WTC11 (cell line): ENCODE measurements at places on chromosomes 4 and X.

DNA sequence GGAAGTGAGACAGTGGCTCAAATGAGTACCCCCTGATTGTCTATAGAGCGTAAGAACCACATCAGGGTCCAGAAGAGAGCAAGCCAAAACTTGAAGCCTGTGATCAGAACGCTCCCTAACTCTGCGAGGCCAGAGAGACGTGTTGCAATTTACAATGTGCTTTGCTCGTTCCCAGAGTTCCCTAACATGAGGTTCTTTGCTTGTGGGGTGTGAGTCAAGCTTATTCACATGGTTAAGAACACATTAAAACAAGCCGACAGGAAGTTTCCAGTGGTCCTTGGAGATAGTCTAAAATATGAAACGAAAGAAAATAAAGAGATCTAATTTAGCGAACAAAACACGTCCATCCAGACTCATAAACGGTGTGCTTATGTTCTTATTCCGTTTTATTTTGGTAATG, 702.3 kb downstream of the TRIML1 start:
- no peak for DNase-seq

GRCh38 chr4:96543346-96543745, 703.5 kb downstream of the PDHA2 start:
- DNase-seq = no peak

DNA sequence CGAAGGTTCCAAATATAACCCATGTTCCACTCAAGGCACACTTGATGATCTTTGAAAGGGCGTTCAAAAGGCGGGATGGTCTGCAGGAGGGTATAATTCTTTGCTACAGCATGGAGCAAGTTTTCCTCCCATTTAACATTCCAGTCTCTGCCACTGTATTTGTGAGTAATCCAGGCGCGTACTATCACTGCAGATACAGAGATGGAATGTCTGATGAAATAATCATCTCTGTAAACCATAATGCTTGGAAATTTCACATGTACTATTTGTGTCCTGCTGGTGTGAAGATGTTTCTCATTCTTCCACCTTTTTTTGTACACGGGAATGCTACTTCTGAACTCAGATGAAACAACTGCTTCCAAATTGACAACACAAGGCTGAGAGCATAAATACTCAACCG, 15.5 kb downstream of the SEL1L3 start:
- DNase-seq = no peak

- DNase-seq = no peak
Measured at GRCh38 chrX:105121186-105121585, 99.3 kb downstream of the TEX13A start.

GRCh38 chrX:66020631-66021334, 19.1 kb downstream of the VSIG4 start:
- DNase-seq = no peak

DNA sequence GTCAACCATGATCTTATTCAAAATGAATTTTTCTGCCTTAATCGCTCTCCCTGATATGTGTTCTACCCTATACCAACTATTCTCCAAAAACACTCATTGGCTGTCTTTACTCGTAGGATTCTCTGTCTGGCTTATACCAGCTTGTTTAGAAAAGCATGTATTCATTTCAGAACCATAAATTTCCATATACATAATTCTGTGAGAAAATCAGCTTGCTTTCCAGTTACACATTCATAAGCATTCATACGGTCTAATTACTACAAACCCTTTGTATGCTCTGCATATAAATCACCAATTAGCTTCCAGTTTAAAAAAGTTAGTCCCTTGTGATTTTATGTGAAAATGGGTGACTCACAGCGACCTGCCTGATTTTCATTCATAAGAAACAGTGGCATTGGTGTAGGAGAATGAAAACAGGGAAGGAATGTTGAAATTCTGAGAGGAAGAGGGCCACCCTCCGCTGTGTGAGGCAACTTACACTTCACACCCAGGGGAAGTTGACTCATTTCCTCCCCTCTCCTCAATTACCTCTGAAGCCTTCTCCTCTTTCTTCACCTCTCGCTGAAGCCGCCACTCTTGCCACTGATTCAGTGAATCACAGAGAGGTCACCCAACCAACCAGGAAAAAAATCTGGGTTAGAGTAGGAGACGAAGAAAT, 63.3 kb downstream of the MEPE start:
- no peak for DNase-seq

GRCh38 chrX:115535844-115536243, 25.1 kb upstream of the PLS3 start:
- DNase-seq = no peak

GRCh38 chr4:152594978-152595925, 59.4 kb upstream of the FBXW7 start:
- no peak for DNase-seq

DNA sequence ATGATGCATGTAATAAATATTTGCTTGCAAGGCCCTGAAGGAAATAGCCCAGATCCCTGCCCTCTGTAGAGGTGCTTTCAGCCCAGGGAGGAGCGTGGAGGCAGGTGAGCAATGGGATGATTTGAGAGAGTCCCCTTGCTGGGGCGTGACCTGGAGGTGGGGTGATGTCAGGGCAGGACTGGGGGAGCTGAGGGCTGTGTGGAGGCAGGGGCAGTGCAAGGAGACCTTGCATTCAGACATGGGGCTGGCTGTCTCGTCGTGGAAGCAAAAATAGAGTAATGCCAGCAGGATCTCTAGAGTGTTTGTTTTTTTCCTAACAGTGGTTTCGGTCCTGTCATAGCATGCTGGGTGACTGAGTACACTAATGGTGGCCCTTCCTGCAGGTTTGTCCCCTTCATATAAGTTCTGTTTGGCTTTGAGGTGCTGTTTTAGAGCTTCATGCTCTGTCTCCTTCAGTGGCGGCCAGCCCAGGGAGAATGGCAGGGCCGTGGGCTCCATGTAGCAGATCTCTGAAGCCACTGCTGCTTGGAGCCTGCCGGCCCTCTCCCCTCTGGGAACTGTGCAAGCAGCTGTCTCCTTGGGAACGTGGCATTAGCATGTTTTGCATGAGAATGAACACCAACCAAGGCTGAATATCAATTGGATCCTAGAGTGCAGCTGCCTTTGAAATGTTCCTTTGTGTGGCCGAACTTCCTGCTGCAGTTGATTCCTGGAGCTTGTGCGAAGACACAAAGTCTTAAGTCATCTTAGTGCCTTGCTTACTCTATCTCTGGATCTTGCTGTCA, 39.3 kb upstream of the CLDN34 start:
- DNase-seq = peak; percentile 67

DNA sequence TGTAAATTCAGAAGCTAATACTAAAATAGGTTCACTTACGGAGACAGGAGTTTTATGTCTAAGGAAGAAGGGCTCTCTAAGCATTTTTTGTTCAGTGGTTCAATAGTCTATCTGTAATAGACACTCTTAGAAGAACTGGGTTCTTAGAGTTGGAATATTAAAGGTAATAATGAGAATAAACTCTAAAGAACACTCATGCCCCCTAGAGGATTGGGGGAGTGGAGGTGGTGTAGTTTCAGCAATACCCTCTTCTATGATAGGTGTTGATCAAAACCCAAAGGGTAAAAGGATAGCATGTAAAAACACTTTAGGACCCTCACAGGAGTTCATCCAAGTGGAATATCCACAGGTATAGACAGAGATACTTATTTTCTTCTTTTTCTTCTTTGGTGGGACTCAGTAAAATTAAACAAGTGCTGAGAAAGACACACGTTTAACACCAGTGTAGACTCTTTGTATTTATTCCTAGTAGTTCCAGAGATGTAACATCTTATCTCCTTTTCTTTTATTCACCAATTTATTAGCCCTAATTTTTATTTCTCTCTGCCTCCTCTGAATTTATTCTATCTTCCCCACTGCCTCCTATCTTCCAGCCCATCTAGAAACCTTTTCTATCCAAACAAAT, 25.7 kb upstream of the MND1 start:
- no peak for DNase-seq

DNA sequence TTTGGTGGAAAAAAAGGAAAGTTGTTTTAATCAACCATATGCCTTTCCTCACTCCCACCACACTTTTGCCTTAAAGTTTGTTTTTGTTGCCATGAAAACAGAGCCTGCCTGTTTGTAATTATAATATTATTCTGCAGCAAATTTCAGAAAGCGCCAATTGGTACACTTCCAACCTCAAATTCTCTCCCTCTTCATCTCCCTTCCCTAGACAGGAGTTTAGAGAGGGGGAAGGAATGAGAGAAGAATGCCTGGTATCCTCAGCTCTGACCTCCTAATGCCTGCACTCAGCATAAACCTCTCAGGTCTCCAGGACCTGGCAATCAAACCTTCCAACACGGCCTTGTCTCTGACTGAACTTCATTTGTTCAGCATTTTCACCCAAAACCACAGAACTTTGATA, 138.4 kb upstream of the HCCS start:
- DNase-seq = no peak

DNA sequence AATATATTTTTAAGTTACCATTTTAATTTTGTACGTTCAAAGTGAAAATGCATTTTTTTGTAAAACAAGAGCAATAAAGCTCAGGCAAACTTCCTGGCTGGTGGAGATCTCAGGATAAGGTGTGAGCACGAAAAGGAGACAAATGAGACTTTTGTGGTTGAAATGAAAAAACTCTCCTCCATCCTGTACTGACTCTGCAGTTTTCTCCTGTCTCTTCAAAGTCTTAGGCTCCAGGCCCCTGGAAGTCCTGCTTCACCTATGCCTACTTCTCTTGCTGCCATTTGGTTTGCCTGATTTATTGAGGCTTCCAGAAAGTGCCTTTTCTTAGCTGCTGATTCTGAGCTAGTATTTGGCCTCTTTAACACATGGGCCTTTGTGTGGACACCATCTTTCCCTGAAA, 77.7 kb downstream of the MAML3 start:
- DNase-seq = no peak

GRCh38 chrX:70262952-70263567, 3.1 kb upstream of the P2RY4 start:
- peak; percentile 74 for DNase-seq

DNA sequence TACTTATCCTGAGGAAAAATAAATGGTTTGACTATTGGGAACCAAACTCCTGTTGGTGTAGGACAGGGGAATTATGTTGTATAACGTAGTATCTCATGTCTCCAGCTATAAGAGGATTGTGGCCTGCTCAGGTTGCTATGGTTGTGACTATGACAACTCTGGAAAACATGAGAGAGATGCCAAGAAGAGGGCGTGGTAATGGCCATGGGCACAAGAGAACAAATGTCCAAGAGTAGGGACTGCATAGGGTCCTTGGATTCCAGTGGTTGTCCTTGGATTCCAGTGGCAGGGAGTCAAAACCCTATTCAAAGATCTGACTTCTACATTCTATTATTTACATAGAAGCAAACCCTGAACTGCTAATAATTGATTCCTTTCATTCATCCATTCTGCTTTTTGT, 6.8 kb upstream of the MOB1B start:
- no peak for DNase-seq

DNA sequence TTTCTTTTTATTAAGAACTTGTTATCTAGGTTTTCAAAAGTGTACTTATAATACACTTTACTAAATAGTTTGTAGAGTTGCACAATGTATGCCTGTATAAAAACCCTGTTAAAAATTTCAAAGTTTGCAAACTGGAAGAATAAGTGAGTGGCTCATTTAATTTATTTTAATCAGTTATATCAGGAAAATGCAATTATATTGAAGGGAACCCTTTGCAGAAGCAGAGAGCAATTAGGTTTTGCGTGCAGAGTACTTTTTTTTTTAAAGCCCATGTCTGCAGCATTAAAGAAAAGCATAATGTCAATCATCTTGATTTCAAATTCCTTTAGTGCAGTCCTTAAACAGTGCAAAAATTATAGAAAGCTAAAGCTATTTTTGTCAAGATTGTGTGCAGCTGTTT, 271.3 kb upstream of the LDB2 start:
- DNase-seq = no peak

GRCh38 chr4:125303821-125304220, 10.9 kb upstream of the FAT4 start:
- DNase-seq = no peak

- no peak for DNase-seq
Measured at GRCh38 chr4:1635464-1635863, 48.6 kb downstream of the FAM53A start.

GRCh38 chr4:78437608-78438088, 113.9 kb upstream of the ANXA3 start:
- DNase-seq = no peak

GRCh38 chr4:179631321-179631720, 2189.1 kb upstream of the AGA start:
- no peak for DNase-seq

DNA sequence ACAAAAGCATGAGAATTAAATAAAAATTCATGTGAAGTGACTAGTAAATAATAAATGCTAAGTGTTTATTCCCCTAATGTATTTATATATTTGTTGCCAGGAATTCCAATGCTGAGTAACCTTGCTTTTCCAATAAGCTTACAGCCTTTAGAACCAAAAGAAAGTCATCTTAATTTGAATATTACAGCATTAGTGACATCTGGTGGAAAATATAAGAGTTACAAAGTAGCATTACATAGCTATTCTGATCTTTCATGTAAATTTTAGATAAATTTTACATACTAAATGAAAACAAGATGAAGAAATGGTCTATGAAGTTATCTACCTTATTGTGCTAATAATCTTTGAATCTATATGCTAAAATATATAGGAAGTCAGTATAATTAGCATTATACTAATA, 10.4 kb downstream of the MAD2L1 start:
- DNase-seq = no peak

DNA sequence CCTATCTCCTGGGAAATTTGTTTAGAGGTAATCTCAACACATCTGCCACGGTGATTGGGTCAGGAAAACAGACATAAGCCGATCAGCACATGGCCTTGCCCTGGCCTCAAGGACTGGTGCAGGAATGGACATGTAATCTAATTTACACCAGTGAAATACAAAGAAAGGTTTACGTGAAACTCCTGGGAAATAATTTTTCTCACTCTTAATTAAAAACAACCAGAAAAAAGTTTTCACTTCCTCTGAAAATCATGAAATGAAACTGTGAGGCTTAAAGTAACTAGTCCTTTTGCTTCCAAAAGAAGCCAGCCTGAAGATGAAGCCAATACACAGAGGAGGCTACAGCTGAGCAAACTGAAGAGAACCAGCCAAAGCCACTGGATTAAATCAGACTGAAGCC, 154.1 kb upstream of the FAM241A start:
- no peak for DNase-seq

GRCh38 chr4:76702440-76703122, 195.4 kb downstream of the SOWAHB start:
- no peak for DNase-seq
